ENCODE measurements at places on chromosomes 4 and X.

DNA sequence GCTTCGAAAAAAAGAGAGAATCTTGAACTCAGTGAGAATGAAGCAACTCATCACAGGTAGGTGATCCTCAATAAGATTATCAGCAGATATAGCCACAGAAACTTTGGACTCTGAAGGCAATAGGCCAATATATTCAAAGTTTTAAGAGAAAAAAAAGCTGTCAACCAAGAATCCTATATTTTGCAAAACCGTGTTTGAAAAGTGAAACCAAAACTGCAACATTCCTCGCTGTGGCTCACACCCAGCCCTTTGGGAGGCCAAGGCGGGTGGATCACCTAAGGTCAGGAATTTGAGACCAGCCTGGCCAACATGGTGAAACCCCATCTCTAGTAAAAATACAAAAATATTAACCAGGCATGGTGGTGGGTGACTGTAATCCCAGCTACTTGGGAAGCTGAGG is 22.8 kb downstream of the MAD2L1 start:
- no peak for DNase-seq

GRCh38 chr4:180086480-180087190 is 2156.6 kb upstream of the TENM3 start:
- no peak for DNase-seq

GRCh38 chr4:47647544-47647943 is 162.5 kb downstream of the ATP10D start:
- DNase-seq, result no peak

DNA sequence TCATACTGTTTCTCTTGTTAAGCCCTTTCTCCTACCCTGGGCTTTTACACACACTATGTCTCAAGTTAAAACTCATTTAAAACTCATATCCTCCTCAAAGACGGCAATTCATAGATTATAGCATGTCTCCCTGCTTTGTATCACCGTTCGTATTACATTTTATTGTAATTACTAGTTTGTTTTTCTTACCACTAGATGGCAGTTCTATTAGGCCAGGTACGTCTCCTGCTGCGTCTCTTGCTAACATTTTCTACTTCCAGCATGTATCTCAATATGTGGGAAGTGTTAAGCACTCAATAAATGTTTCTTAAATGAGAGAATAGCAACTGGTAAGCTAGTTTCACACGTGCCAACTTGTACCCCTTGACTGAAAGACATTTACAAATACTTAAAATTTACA is 450.3 kb upstream of the PCDH7 start:
- DNase-seq, result no peak

DNA sequence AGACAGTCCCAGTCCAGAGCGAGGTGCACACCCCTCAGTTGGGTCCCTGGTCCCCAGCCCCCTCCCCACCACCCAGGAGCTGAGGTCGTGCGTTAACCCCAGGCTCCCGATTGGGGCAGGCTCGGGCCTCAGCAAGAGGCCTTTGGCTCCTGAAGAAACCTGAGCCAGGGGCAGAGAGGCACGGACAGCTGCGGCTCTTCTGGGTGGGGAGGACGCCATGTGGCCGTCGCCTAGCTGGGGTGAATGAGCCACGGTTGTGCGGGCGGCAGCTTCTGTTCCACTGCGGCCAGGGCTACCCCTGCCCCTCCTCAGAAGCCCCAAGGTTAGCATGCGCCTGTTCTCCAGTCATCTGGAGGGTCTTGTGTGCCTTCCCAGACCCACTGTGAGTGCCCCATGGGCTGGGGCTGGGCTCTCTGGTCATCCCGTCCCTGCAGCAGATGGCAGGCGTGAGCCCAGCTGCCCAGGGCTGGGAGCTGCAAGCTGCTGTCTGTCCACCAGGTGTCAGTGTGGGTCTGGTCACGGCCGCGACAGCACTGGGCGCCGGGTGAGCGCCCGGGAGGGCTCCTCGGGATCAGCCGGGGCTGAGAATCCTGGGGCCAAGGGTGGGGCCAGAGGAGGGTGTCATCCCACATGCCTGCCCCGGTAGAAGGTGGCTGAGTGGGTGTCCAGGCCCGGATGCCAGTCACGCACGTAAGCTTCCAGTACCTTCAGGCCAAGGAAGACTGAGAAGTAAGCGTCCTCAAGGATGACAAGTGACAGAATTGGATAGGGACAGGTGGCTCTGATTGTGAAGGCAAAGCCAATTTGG is 21.9 kb downstream of the ATP2B3 start:
- DNase-seq, result peak; percentile 3

GRCh38 chr4:25088093-25088952 is 57.6 kb upstream of the LGI2 start:
- DNase-seq, result no peak

DNA sequence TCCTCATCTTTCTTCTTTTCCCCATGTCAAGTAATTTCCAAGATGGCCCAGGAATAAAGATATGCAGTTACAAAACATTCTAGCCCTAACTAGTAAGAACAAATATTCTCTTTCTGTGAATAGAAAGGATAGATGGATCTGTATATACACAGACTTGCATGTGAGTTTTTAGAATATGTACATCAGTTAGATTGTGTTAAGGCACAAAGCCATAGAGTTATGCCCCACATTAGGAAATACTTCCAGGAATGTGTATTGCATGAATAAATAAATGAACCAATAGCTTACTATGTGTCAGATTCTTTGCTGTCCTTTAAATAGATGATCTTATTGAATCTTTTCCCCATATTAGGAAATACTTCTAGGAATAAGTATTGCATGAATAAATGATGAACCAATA is 46.0 kb upstream of the TMPRSS11E start:
- no peak for DNase-seq

- no peak for DNase-seq
These were observed 44.8 kb downstream of the GAB1 start for GRCh38 chr4:143381189-143382118.
